ENCODE measurements at places on chromosomes 7 and 10.

- no peak for DNase-seq
These were observed 66.0 kb downstream of the CHCHD3 start for GRCh38 chr7:133015888-133016287.

- peak; percentile 85 for DNase-seq
These were observed at the start of gene WASL for GRCh38 chr7:123748734-123749536. Gene WASL, minus strand, starts transcription at chr7:123749003. Its CDS starts 269 bp downstream, at chr7:123748734.

DNA sequence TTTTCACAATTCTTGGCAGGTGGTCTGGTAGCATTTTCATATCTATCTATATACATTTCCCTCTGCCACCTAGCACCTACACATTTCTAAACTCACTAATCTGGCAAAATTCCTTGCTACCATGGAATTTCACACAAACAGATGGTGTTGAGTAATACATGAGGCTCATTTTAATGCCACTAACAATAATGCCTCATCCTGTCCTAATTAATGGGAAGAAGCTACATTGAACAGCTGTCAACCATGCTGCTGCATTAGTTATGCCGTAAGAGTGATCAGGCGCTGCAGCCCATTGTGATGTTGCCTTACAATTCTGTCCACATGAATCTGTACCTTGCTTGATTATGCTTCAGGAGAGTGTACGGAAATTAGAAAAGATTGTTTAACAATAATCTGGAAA, 23.2 kb downstream of the COL1A2 start:
- no peak for DNase-seq

DNA sequence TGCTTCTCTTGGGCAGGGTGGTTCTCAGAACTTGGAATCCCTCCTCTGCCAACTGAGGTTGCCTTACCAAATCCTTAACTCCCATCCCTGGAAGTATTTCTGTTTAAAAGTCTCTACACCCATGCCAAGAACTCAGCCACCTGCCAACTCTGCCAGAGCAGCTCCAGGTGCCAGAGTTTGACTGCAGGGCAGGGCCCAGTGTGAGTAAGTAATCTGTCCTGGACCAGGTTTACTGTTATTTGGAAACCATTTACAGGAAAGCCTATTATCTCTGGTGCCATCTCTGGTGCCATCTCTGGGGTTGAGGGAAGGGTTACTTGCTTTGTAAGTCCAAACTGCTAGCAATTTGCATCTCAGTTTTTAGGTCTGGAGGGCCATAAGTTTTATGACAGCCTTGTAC, 2.5 kb downstream of the TSPAN15 start:
- DNase-seq = no peak

GRCh38 chr10:58367069-58367468, 18.1 kb upstream of the TFAM start:
- no peak for DNase-seq

DNA sequence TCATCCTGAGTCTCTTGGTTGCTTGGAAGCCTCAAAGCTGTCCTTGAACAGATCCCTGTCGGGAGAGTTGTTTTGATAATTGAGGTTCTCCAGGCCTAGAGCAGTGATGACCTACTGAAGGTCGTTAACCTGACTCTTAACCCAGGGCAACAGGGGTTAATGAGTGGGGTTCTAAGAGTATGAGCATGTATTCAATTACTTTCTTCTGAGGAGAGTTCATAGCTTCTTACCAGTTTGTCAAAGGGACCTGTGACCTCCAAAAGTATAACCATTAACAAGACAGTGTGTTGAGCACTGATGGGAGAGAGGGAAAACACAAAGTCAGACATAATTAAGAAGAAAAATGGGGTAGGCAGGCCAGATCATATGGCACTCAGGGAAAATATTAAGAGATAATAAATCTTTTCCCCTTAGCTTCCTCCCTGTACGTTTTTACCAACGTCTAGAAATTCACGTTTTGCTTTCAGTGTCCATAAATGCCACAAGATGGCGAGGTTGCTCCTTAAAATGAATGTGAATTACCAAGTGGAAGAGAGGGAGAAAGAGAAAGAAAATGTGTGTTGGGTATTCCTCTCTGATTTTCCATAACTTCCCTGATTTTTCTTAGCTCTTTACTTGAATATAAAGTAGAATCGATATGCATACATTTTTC, 97.6 kb downstream of the SUGCT start:
- DNase-seq = no peak

- DNase-seq = no peak
These were observed 52.9 kb upstream of the FGL2 start for GRCh38 chr7:77252506-77252905.

DNA sequence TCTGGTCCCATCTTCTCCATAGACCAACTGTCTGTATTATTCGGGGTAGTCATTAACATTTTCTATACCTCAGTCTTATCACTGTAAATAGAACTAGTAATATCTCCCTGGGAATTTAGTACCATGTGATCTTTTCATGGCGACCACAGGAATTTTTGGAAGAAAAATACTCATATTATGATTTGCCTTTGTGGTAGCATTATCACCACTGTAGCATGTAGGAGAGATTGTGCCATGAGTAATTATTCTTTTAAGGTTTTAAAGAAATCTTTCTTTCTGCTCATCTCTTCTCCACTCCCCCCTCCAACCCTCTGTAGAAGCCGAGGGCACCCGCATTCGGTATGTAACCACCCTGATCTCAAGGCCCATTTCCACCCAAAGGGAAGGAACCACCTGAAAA, 25.0 kb downstream of the ZNF365 start:
- no peak for DNase-seq

GRCh38 chr10:29798921-29799690, 164.3 kb upstream of the SVIL start:
- no peak for DNase-seq

DNA sequence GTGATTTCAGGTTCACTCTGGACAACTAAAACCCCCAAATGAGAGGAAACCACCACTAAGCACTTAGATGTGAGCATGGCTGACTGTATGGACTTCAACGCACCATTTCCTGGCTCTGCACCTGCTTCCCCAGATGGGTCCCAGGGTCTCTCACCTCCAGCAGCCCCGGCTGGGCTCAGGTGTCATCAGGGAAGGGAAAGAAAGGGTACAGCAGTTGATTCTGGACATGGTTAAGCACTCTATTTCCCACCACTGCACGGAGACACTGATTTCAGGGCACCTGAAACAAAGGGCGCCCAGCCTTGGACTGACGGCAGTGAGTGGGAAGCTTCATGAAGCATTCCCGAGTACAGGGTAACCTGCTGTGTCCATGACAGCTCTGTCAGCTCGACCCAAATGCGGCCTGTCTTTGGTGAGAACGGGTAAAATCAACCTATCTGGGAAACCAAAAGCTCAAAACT, 19.0 kb downstream of the FAM53B start:
- DNase-seq = no peak

DNA sequence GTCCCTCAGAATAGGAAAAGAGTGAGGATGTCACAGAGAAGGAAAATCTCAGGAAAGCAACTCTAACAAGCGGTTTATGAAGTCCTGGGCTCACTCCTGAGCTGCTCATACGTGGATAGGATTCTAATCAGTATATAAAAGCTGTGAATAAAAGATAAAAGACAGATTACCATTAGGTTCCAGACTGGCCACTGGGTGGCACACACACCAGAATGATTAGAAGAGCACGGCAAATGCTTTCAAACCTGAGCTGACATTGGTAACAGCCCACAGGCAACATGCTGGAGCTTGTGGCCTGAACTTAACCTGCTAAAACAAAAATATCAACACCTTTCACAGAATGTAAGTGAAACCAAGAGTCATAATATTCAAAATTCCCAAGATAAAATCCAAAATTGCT, 370.8 kb downstream of the GRID1 start:
- DNase-seq = no peak

DNA sequence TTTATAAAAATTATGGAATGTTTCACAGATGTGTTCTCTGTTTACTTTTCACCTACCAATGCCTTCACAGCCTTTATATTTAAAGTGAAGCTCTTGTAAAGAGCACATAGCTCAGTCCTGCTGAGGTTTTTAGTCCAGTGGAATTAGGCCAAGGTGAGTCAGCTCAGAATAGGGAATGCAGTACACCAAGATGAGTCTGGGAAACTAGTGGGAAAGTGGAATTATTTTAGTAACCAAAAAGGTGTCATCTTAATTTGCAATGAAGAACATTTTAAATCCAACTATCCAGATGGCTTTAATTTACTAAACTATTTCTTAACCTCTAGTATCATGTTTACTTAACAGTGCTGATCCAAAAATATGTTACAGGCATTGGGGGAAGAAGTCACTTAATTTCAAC, 236.3 kb upstream of the CTBP2 start:
- no peak for DNase-seq

GRCh38 chr7:147332988-147333387, 1216.4 kb downstream of the CNTNAP2 start:
- no peak for DNase-seq

- no peak for DNase-seq
These were observed 117.7 kb downstream of the APBB1IP start for GRCh38 chr10:26555719-26556368.

DNA sequence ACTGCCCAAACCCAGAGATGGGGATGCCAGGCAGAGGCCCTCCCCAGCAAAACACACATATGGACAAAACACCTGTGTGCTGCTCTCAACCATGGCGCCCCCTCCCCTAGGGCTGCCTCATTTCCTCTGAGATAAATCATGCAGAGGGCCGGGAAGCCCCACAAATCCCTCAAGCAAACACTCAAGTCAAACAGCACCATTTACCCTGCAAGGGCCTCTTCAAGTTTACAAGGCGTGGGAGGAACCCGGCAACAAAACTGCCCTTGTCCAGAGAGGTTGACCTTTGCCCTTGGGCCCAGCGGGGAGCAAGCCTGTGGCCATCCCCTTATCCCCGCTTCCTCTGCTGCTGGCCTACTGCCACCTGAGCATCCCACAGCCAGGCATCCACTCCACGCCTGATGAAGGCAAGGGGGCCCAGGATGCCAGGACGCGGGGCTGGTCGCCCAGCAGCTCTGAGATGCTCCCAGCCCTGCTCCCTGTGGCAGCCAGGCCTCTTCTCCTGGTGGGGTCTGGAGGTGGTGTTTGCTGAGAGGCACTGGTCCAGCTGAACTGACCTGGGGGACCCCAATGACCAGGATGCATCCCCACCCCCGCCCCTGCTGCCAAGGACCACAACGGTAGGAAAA, 77.4 kb downstream of the DLG5 start:
- DNase-seq = no peak

GRCh38 chr7:44315301-44315903, 10.0 kb downstream of the CAMK2B start:
- DNase-seq = no peak

Data from NCI-H187 treated with DMSO at 0.1 percent for 48 hours (cell line).